Heart left ventricle (tissue), 16 donors: ENCODE measurements at places on chromosomes 3 and 15. TPM values are rescaled to one million over a fixed set of nuclear protein-coding genes. Genes with fewer than 3 reads are reported as not detected.

The LYZL4 gene
- not detected for total RNA-seq

The GABRR3 gene
- total RNA-seq = not detected

The KCNAB1 gene
- 3.3 TPM for total RNA-seq

The ATP8B4 gene
- total RNA-seq = 9.7 TPM

The TM4SF4 gene
- total RNA-seq = not detected

DNA sequence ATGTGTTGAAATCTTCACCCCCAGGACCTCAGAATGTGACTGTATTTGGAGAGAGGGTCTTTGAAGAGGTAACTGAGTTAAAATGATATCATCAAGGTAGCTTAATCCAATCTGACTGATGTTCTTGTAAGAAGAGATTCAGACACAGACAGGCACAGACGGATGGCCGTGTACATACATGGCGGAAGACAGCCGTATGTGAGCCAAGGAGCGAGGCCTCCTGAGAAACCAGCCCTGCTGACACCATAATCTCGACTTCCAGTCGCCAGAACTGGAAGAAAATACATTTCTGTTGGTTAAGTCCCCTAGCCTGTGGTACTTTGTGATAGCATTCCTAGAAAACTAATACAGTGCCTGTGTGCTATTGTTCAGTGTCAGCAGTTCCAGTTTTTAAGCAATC is 73.6 kb downstream of the APBA2 start:
- H3K27ac ChIP-seq = no peak overlapping the region
- no peaks in the 10 kb centered on the region for H3K36me3 ChIP-seq
- no peak overlapping the region for H3K4me3 ChIP-seq

- DNase-seq = no peak
- no peaks in the 10 kb centered on the region for H3K27me3 ChIP-seq
These were observed 230.2 kb downstream of the ZNF621 start for GRCh38 chr3:40754994-40755393.

DNA sequence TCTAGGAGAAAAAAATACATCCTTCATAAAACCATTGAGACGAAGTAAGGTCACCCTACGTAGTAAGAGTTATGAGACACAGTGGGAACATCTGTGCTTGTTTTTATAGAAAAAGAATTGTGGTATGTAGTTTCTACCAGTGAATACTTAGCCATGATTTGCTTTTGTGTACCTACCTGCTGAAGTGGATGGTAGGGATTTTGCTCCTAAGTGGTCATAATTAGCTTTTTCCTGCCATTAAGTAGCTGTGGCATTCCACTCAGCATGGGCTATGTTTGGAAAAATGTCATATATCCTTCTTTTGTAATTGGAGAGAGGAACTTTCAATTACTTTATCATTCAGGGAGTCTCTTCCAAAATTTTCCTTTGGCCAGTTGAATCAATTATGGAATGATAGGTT is 63.7 kb downstream of the CHD2 start:
- DNase-seq = no peak
- no peak overlapping the region for H3K27ac ChIP-seq
- H3K36me3 ChIP-seq = peaks cover 30% of the 10 kb centered on the region
- no peak overlapping the region for H3K4me3 ChIP-seq
- H3K4me1 ChIP-seq = no peaks in the 10 kb centered on the region

DNA sequence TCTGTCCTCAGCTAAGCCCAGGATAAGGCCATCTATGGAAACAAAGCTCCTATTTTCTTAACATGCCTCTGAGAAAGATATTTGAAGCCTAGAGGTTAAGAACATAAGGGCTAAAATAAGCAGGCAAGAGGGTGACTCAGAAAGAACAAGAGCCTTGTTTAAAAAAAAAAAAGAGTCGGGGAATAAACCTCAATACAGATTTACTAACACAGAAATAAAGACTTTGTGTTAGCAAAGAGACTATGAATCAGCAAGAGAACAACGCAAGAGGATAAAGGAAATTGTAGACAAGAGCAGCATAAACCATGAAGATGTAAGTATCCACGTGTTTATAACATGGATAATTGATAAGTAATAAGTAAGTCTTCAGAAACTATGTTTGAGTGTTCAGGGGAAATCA is 36.0 kb downstream of the RAB27A start:
- H3K4me3 ChIP-seq = no peak overlapping the region
- H3K27me3 ChIP-seq = no peaks in the 10 kb centered on the region
- no peaks in the 10 kb centered on the region for H3K4me1 ChIP-seq
- H3K36me3 ChIP-seq = no peaks in the 10 kb centered on the region

DNA sequence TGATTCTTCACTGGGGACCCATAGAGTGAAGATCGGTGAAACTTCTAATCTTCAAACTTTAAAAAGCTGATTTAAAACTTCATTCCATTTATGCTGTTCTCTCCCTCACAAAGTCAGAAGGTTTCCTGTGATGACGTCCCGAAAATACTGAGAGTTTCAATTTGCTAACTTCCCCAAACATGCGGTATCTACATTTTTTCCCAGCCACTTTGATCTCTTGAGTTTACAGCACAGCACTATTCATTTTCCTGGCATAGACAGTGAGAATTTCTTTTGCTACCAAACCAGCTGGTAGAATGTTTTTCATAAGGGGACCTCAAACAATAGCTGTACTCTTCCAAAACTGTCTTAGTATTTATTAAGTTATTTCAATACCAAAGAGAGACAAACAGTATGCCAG is 156.8 kb downstream of the LSAMP start:
- no peak for DNase-seq
- H3K4me1 ChIP-seq = no peaks in the 10 kb centered on the region
- H3K36me3 ChIP-seq = no peaks in the 10 kb centered on the region

- H3K27me3 ChIP-seq = peaks cover 4% of the 10 kb centered on the region
- DNase-seq = no peak
- H3K4me3 ChIP-seq = no peak overlapping the region
- no peak overlapping the region for H3K27ac ChIP-seq
- H3K36me3 ChIP-seq = no peaks in the 10 kb centered on the region
These were observed 164.1 kb downstream of the ARRDC4 start for GRCh38 chr15:98124581-98124980.

DNA sequence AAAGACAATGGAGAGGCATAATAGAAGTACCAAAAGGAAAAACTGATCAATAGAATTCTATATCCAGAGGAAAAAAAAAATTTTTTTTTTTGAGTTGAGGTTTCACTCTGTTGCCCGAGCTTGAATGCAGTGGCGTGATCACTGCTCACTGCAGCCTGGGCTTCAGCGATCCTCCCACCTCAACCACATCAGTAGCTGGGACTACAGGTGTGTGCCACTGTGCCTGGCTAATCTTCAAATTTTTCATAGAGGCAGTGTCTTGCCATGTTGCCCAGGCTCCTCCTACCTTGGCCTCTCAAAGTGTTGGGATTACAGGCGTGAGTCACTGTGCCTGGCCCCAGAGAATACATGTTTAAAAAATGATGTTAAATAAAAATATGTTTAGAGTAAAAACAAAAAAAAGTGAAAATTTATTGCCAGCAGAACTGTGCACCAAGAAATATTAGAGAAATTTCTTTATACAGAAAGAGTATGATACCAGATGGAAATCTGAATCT is 154.3 kb upstream of the ZBTB20 start:
- no peaks in the 10 kb centered on the region for H3K36me3 ChIP-seq
- H3K4me1 ChIP-seq = no peaks in the 10 kb centered on the region
- H3K27me3 ChIP-seq = no peaks in the 10 kb centered on the region
- no peak overlapping the region for H3K27ac ChIP-seq
- no peak overlapping the region for H3K4me3 ChIP-seq
- DNase-seq = no peak

DNA sequence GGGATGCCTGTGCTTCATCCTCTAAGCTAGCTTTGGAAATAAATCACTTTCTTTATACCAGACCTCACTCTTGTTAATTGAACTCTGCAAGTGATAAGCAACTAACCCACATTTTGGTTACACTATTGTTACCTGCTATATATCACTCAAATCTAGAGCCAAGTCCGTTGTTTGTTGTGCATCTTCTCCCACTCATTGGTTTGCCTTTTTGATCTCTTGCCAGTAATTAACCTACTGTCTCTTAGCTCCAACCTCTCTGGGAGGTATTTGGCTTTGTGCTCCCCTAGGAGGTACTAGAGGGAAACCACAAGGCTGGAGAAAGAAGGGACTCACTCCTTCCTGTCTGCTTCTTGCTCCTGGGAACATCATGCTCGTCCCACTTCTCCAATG is 12.8 kb upstream of the CRBN start:
- no peak overlapping the region for H3K4me3 ChIP-seq
- no peak for DNase-seq
- no peak overlapping the region for H3K27ac ChIP-seq

DNA sequence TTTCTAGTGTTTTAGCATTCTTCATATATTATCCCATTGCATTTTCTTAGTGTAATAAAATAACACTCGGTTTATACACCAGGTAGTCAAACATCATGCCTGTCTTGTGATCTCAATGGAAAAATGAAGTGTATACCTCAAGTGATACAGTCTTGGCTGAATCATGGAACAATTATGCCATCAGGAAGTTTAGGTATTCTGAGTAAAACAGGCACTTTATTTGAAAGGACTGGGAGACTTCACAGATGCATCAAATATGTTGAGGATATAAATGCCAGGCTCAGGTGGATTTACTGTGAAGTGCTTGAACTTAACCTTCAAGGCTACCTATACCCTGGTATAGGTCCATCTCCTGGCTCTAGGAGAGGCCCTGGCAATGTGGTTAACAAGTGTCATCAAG is 8.5 kb downstream of the TGFBR2 start:
- no peaks in the 10 kb centered on the region for H3K27me3 ChIP-seq
- peak overlapping the region; percentile 100 for H3K27ac ChIP-seq
- H3K4me1 ChIP-seq = peaks cover 8% of the 10 kb centered on the region

DNA sequence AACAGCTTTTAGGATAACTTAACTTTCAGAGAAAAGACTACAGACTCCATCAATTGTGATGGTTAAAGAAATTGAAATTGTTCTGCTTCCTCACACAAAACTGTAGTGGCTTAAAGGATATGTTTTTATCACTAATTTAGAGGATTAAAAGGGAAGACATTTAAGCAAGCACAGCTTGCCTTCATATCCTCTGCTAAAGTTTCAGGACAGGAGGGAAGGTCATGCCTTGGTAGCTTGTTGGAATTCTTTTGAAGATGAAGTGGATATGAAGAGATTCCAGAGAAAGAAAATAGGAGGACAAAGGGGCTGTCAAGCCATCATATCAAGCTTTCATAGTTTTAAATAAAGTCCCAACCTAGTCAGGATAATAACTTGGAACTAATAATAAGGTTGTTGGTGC is 33.1 kb downstream of the CCDC80 start:
- H3K4me3 ChIP-seq = no peak overlapping the region
- H3K36me3 ChIP-seq = no peaks in the 10 kb centered on the region
- H3K4me1 ChIP-seq = peaks cover 29% of the 10 kb centered on the region

DNA sequence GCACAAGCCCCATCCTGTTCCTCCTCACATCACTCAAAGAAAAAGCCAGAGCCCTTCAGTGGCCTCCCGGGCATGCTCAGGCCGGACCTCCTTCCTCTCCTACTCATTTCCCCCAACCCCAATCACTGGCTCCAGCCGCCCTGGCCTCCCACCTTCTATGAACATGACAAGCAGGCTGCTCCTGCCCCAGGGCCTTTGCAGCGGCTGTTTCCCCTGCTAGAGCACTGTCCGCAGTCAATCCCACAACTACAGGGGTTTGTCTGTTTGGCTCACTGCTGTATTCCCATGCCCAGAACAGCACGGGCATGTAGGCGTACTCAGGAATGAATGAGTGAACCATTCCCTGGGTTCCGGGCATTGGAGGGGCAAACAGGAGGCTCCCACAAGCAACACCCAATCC is 139.8 kb upstream of the PRR20G start:
- H3K36me3 ChIP-seq = no peaks in the 10 kb centered on the region
- peaks cover 72% of the 10 kb centered on the region for H3K27me3 ChIP-seq
- no peaks in the 10 kb centered on the region for H3K4me1 ChIP-seq
- no peak for DNase-seq

GRCh38 chr3:128343287-128344051 is 123.2 kb downstream of the DNAJB8 start:
- peaks cover 7% of the 10 kb centered on the region for H3K36me3 ChIP-seq
- H3K4me3 ChIP-seq = no peak overlapping the region
- no peak for DNase-seq

DNA sequence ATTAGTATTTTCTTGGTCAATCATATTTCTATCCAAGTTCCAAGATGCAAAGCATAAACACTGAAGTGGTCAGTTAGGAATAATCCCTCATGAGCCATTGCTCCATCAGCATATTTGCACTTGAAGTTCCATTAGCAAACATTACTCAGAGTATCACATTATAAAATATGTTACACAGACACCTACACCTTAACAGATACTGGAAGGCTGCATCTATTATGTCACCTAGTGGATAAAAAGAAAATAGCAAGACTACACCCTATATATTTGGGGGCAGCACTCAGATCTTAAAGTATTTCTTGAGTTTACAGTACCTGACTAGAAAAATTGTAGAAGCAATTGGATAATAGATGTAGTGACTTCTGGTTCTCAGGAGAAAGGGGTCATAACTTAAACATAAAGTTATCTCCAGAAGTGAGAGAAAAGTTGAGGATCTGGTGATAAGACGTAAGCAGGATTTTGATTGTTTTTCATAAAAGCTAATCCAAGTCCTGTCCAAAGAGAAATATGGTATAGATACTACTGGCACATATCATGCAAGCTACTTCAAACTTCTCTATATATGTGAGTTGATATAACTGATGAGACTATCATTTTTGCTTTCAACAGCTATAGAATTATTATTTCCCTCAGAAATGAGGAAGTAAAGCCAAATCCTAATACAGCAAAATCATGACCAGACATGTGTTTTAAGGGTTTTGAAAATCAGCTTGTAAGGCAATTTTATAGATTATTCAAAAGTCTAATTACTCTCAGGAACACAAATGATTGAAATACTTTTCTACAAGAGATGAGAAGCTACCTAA is 422.2 kb downstream of the GBE1 start:
- H3K27ac ChIP-seq = no peak overlapping the region
- no peaks in the 10 kb centered on the region for H3K36me3 ChIP-seq
- H3K4me3 ChIP-seq = no peak overlapping the region
- no peaks in the 10 kb centered on the region for H3K27me3 ChIP-seq
- H3K4me1 ChIP-seq = no peaks in the 10 kb centered on the region
